NAMALWA (cell line): ENCODE measurements at places on chromosomes 5 and 9.

GRCh38 chr5:146745931-146746577 is 132.5 kb downstream of the PPP2R2B start:
- no peak for DNase-seq

GRCh38 chr9:8207596-8207995 is 408.0 kb upstream of the DMAC1 start:
- no peak for DNase-seq

- DNase-seq: no peak
Observed at GRCh38 chr5:174222891-174223290, 177.4 kb downstream of the NSG2 start.

- DNase-seq: no peak
Observed at GRCh38 chr9:89770531-89771174, 165.8 kb downstream of the GADD45G start.
